Left colon (tissue), 2 donors: ENCODE measurements at places on chromosomes 5 and 9. TPM values are rescaled to one million over a fixed set of nuclear protein-coding genes. Genes with fewer than 3 reads are reported as not detected.

DNA sequence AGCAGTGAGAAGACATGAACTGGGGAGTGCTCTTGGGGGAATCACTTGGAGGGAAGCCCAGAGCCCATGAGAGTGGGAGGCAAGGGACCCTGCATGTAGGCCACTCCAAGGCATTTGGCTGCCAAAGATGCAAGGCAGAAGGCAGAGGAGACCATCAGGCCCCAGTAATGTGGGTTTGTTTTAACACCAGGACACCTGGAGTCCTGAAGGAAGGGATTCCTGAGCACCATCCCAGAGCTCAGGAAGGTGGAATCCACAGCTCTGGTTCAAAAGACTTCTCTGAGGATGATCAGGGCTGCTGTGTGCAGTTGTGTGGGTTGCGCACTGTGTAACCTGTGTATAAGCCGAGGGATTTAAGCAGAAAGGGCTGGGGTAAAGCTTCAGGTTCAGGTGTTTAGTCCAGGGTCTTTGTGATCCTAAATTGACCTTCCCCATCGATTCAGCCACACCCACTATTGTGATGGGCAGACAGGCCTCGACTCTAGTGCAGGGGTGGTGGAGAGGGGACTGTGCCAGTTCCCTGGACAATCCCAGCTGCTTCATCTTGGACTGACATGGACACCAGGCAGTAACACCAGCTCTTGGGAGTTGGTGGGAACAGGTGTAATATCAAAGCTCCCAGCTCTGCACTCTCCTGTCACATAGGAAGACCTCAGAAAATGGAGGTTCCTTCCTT, 11.0 kb downstream of the B4GALT7 start:
- no peak for DNase-seq

DNA sequence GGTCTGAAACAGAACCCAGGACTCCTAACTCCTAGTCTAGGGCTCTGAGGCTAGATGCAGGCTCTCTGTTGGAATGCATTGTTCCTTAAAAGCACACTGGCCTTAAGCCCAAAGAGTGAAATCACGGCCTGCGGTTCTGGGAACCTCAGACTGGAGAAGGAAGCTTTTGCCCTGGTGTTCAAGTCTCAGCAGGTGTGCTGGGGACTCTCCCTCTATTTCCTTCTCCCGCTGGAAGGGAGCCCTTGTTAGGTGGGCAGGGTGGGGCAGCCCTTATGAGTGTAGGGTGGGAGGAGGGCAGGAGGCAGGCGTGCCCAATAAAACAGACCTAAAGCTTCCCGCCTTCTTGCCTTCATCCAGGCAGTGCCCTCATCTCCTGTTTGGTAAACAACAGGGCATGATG, 1.8 kb upstream of the PPARGC1B start:
- peak; percentile 77 for DNase-seq

- DNase-seq, result no peak
These were observed 142.0 kb upstream of the CHD1 start for GRCh38 chr5:99070822-99071221.

DNA sequence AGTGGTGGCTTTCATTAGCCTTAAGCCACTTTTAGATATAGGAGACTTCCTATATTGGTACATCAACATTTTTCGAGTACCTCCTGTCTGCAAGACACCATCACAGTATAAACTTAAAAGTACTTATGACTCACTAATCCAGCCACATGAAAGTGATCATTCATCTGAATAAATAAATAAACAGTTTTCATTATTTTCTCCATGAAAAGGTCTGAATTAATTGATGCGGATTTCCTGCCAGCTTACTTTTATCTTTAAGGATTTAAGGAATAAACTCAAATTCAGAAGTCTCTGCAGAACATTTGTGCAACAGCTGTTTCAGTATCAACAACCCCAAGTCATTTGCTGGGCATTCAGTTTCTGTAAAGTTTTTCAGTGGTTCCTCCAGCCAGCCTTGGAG, 4.0 kb downstream of the SAP30L start:
- DNase-seq, result no peak

DNA sequence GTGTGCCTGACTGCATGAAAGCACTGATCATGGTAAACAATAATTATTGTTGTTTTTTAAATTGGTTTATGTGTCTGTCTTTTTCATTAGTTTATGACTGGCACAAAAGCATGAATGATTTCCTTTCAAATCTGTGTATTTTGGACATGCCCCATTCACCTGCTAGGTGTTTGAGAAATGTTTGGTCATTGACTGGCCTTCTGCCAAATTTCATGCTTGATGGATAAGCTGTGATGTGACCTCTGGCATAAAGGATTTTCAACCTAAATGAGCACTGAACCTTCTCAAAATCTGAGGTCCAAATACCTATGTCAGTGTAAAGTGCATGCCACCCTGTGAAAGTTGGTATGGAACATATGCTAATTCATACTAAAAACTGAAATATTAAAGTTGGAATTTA, 204.5 kb downstream of the BRINP1 start:
- no peak for DNase-seq

DNA sequence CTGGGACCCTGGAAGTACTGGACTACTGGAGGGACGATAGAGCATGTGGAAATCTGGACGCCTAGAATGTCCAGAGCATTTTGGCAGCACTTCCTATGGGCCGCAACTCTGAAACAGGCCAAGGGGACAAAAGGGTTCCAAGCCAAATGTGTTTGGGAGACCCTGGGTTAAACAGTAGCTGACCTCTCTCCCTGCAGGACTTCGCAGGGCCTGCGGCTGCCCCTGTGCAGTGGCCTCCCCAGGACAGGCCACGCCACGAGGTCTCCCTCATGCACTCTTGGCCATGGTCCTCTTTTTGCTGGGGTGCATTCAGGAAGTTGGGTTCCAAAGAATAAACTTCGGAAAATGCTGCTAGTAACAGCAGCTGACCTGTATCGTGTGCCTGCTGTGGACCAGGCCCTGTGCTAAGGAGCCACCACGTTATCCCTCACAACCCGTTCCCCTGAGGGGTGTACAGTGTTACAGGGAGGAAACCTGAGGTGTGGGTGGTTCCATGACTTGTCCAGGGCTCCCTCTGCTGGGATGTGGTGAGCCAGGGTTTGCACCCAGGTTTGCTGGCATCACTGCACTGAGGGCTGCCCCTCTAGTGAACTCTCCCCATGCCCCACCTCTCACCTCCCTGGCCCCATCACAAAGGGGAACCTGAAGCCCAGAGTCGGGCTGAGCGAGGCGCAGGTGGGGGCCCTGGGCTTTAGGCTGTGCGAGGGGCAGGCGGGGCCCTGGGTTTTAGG, 79.4 kb downstream of the AMBP start:
- DNase-seq, result no peak

PCDHGC5 gene
- total RNA-seq, result 0.76 TPM

DNA sequence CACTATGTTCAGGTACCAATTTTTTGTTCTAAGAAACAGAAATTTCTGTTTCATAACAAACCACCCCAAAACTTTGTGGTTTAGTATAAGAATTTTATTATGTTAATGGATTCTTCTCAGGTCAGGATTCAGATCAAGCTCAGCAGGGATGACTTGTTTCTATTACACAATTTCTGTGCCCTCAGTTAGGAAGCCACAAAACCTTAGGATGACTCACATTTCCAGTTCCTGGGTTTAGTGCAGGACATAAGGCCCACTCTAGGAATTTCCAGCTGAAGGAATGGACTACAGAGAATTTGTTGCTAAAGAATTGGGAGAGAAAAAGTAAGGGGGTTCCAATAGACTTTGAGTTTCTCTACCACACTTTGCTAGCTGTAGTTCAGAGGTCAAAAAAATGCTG, 629.3 kb downstream of the ANXA1 start:
- no peak for DNase-seq

DNA sequence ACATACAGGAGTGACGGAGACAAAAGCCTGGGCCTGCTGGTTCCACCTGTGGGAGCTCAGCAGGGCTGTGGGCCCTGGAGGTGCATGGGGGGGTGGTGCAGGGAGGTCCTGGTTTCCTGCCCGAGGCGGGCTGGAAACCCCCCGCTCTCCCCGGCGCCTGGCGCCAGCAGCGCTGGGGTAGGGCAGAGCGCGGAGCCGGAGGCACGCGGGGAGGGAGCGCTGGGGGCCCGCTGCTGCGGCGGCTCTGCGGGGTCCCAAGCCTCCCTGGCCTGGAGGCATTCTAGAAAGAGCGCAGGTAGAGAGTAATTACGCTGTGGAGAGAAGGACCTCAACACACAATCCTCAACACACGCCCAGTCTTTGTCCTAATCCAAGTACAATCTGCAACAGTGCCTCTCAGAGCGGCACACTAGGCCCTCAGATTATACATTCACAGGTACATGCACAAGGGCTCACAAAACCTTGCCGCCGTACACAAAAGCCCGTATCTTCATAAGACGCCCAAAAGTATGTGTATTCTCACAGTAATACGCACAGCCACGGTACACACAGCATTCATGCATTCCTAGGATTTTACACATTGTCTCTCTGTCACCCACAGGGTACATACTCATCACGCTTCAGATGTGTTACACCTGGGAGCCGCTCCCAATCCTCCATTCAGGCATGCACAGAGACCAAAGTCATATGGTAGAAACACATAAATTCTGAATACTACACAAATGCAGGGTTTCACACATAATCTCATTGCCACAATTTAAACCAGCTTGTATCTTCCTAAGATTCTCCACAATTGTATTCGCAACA, 2.1 kb upstream of the HAND1 start:
- DNase-seq, result no peak

- DNase-seq, result no peak
These were observed 15.7 kb downstream of the PHF2 start for GRCh38 chr9:93592008-93592642.
